ENCODE measurements at places on chromosomes 5 and 9.

DNA sequence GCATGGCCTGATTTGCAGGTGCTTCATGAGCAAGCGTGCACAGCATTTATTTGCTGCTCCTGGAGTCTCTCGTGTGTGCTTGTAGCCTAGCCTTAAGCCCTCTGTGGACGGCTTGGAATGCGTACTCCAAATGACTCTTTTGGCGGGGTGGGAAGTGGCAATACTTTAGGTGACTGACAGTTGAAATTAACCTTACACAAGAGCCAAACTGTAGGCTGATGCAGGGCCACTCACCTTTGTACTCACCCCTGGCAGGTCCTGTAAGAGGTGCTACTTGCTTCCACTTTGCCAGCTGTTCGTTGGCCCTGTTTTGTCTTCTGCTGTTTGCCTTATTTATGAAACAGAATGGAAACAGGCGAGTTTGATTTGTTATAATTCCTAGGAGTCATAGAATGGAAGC, 22.9 kb downstream of the TENT4A start:
- no peak for DNase-seq

GRCh38 chr5:31096238-31096865, 97.1 kb upstream of the CDH6 start:
- no peak for DNase-seq

DNA sequence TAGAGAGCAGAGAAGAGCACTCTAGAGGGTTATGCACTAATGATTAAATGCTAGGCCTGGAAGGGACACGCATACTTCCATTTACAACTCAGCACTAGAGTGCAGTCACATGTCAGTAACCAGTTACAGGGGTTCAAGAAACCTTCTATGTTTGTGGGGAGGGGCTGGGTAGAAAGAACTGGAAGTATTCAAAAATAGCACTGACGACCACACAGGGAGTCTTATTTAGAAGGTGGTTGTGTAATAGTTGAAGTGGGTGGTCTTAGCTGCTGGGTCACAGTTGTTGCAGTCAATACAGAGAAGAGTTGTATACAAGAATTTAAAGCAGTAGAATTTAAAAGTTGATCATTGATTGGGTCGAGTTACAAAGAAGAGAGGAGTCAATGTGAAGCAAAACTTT, 15.4 kb downstream of the AOPEP start:
- DNase-seq, result no peak

DNA sequence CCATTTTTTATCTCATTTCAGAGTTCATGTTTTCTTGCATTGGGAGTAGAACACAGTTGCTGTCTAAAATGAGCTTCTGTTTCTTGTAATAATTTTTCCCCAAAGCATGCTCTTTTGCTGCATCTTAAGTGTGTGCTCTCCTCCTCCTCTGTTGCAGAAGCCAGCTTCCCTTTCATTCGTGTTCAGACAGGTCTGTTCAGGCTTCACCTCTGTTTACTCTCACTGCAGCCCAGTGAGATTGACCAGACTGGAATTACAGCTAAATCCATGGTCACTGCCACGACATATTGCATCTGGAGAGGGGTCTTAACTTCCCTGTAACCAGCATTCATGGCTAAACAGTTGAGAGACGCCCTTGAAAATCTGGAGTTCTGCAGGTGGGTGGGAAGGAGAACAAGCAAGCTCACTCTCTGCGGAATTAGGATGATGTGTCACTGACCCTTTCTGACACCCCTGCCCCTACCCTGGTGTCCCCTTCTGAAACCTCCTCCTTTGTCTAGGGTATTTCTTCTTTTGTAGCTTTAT, 223.2 kb downstream of the FSTL4 start:
- DNase-seq, result no peak

DNA sequence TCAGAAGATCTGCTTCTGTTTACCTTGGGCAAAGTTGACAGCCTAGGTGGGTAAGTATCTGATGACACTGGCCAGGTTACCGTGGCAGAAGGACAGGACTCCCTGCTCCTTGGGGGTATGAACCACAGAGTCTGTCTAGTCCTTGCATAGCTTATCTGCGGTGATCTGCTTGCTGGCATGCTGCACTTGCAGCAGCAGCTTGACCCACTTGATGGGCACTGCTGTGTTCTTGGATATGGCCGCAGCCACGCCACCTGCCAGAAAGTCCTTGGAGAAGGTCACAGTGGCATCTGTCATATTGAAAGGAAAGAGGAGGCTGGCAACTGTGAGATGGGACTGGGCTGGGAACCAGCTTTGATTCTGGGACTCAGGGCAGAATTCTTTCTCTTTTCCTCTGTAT, 35.9 kb upstream of the POC5 start:
- DNase-seq, result no peak

DNA sequence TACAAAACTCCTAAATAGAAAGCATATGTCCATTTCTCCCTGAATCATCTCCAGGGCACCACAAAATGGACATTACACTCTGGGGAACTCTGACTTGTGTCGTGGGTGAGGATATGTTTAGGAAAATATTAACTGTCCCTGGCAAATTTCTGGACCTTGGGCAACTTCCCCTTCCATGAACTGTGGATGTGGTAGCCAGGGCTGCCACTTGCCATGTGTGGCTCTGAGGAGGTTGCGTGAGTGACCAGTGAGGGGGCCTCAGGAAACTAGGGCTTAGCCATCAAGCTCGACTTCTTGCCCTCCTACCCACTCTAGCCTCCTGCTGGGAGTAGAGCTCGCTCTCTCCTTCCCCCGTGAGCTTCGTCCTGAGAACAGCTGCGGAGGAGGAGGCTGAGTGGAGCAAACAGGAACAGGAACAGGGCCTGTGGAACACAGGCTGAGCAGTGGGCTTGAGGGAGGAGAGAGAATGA, 13.8 kb upstream of the STC2 start:
- DNase-seq, result no peak

DNA sequence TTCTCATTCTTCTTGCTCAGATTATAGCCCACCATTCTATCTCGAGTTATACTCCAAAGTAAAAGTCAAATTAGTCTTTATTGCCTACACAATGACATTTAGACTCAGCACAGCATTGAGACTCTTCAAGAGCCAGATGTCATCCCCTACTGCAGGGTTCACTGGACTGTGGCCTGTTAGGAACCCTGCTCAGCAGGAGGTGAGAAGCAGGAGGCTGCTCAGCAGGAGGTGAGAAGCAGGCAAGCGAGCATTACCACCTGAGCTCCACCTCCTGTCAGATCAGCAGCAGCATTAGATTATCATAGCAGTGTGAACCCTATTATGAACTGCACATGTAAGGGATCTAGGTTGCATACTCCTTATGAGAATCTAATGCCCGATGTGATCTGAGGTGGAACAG, 12.7 kb upstream of the LIFR start:
- no peak for DNase-seq
